ENCODE measurements at places on chromosomes 16 and 17. TPM values are rescaled to one million over a fixed set of nuclear protein-coding genes. Genes with fewer than 3 reads are reported as not detected.

GRCh38 chr17:7849751-7850504 is 4.9 kb upstream of the TMEM88 start:
- no peak for DNase-seq

- no peak for DNase-seq
Measured at GRCh38 chr16:80844395-80844794, 40.0 kb upstream of the CDYL2 start.

- DNase-seq, result no peak
Measured at GRCh38 chr16:1375741-1376410, 24.1 kb downstream of the GNPTG start.

DNA sequence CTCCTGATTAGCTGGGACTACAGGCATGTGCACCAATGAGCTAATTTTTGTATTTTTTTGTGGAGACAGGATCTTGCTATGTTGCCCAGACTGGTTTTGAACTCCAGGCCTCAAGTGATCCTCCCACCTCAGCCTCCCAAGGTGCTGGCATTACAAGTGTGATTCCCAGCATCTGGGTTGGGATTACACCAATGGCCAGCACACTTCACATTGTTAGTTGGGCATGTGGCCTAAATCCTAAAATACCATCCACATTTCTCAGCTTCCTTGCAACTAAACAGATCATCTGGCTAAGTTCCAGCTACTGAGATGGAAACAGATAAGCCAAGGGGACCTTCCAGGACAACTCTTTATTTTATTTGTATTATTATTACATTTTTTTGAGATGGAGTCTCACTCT is 9.9 kb downstream of the RABEP2 start:
- DNase-seq, result no peak

- no peak for DNase-seq
Measured at GRCh38 chr16:56635441-56635967, 3.0 kb upstream of the MT1A start.

DNA sequence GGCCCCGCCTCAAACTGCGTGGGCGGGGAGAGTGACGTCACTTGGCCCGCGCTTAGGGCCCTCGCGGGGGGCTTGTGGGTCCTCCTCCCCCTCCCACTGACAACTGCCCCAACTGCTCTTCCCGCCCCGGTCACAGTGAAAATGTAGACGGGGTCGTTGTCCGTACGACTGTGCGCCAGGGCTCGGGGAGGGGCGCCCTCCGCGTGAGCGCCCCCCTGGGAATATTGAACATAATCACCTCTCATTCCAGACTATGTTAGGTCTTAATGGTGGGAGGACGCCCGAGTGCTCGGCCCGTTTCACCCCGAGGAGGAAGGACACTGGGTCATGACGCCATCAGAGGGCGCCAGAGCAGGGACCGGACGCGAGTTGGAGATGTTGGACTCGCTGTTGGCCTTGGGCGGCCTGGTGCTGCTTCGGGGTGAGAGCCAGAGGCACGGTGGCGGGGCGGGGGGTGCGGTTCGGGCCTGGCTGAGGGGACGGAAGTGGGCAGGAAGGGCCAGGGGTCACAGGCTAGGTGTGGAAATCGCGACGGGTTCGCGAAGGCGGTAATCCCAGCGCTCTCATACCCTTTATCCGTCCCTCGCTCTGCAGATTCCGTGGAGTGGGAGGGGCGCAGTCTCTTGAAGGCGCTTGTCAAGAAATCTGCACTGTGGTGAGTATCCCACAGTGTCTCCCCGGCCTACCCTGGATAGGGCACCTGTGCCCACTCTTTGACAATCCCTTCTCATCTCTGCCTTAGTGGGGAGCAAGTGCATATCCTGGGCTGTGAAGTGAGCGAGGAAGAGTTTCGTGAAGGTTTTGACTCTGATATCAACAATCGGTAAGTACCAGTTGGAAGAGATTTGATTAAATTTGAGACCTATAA is at the start of gene ELP5:
Gene ELP5 (plus strand): TSS at position 40 of the 868 bp plus-strand sequence. CDS start 336 bp downstream, at position 376.
- peak; percentile 87 for DNase-seq

DNA sequence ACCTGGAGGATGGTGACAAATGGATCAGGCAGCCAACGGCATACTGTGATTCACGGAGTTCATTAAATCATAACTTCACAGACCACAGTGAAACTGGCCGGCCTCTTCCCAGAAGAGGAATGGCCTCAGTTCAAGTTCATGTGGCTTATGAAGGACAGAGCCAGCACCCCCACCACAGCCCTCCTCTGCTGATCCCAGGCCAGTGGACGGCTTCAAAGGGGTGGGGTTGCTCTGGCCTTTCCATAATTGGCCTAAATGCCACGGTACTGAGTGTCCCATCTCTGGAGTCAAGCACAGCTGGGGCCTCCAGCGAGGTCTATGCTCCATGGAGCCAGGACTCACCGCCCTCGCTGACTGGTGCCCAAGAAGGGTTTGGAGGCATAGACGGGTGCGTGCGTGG is 21.4 kb downstream of the GALNS start:
- DNase-seq, result no peak

DNA sequence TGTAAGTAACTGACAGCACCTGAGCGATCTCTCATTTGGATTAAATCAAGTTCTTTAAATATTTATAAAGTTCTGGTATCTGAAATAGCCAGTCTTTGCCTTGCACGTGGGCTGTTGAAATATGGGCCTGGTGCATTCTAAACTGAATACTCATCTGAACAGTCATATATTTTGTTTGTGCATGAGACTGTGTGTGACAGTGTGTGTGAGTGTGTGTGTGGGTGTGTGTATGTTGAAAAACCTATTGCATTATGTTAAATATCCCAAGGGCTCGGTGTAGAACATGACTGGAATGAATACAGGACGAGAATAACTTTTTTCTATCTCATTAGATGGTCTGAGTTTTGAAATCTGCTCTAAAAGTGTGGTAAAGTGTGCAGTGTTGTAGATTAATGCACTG is 82.4 kb upstream of the TOX3 start:
- DNase-seq, result no peak

DNA sequence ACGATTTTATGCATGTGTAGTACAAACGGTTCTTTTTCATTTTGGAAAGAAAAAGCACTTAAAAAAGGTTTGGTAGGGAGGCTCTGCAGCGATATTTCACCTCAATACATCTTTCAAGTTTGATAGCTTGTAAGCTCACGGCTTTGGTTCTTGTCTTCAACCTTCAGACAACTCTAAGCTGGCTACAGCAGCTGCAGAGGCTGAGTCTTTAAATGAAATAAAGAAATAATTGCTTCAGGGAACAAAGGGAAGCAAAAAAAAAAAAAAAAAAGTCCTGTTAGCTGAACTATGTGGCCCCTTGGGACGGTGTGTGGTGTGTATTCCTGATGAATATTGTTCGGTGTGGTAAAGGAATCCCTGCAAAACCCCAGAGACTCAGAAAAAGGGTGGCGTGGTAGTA is 265.1 kb downstream of the NTN1 start:
- no peak for DNase-seq

- DNase-seq, result peak; percentile 78
Measured at GRCh38 chr16:58249780-58250478, 44.9 kb downstream of the PRSS54 start.

DNA sequence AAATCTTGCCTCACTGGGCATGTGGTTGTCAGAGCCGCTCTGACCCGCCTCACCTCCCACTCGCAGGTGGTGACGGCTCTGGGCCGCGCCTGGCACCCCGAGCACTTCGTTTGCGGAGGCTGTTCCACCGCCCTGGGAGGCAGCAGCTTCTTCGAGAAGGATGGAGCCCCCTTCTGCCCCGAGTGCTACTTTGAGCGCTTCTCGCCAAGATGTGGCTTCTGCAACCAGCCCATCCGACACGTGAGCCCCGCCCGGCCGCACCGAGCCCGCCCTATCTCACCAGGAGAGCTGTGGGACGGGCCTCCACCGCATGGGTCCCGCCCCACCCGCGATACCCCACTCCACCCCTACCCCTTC is 4.0 kb downstream of the TGFB1I1 start:
- no peak for DNase-seq

DNA sequence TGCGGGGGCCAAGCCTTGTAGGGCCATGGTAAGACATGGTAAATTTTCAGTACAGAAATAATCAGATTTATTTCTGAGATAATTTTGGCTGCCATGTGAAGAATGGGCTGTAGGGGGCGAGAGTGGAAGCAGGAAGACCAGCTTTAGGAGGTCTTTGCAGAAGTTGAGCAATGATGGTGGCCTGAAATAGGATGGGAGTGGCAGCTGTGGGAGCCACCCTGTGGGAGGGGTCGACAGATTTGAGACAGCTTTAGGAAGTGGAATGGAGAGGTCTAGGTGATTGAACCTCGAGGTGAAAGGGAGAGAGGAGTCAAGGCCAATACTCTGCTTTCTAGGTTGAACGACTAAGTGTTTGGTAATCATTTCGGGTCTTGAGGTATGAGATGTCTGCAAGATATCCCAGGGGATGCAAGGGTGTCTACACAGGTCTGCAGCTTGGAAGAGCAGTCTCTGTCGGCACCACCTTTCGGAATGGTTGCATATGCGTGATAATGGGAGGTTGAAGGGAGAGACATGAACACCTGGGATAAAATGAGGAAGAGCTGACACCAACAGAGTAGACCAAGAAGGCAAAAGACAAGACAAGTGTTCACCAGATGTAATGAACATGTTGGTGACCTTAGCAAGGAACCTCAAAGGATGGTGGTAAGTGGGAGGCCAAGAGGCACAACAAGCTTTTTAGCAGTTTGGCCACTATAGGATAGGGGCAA is 4.2 kb upstream of the ATXN7L3 start:
- no peak for DNase-seq

DNA sequence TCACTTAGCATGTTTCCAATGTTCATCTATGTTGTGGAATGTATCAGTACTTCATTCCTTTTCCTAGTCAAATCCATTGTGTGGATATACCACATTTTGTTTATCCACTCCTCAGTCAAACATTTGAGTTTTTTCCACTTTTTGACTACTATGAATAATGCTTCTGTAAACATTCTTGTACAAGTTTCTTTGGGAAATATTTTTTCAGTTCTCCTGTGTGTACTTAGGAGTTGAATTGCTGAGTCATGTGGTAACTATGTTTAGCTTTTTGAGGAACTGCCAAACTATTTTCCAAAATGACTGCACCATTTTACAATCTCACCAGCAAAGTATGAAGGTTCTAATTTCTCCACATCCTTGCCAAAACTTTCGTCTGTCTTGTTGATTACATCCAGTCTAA is 223.7 kb upstream of the AXIN2 start:
- no peak for DNase-seq

- DNase-seq, result peak; percentile 34
Measured at GRCh38 chr17:41835800-41836549, at the start of gene NT5C3B. NT5C3B (minus strand) TSS chr17:41836232; CDS start chr17:41836193, 39 bp downstream.

DNA sequence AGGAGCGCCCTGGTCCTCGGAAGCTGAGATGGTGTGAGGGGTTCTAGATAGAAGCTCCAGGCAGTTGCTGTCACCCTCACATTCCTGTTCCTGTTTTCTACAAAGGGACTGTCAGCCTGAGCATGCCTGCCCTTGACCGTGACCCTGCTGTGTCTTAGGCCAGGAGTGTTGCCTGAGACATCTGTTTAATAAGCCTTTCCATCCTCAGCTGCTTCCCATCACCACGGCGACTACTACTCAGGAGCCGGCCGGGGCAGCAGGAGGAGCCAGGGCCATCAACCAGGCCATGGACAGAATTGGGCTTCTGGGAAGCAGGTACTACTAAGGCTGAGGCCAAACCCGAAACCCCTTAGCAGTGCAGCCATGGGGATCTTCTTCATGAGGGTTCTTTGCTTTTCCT is 151.4 kb downstream of the KATNIP start:
- no peak for DNase-seq

DNA sequence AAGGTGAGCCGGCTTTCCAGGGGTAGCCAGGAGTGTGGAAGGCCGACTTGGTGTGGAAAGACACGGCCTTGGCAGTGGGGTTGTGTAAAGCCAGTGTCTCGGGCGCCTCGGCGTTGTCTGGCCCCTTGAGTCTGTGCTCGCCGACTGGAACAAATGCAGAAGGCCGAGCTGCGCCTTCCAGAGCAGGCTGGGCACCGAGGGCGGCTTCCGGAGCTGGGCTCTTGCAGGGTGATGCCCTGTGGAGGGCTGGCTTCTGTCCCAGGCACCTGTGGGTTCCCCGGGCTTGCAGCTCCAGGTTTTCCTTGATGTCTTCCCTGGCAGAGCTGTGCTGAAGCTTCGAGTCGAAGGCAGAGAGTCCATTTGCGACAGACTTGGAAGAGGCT is 8.0 kb downstream of the ZNF750 start:
- no peak for DNase-seq

DNA sequence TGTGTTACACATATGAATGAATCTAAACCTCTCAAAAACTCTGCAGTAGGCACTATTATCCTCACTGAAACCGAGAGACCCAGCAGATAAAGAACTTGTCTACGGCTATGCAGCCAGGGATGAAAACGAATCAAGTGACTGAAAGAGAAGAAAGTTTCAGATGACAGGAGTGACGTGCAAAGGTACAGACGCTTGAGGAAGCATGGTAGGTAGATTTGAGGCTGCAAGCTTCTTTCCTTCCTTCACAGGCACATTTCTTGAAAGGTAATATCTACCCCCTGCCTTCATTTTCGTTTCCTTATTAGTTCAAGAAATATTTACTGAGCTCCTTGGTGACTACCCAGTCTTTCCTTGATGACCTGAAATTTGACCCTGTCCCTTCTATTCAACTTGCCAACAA is 211.5 kb upstream of the AXIN2 start:
- DNase-seq, result no peak

DNA sequence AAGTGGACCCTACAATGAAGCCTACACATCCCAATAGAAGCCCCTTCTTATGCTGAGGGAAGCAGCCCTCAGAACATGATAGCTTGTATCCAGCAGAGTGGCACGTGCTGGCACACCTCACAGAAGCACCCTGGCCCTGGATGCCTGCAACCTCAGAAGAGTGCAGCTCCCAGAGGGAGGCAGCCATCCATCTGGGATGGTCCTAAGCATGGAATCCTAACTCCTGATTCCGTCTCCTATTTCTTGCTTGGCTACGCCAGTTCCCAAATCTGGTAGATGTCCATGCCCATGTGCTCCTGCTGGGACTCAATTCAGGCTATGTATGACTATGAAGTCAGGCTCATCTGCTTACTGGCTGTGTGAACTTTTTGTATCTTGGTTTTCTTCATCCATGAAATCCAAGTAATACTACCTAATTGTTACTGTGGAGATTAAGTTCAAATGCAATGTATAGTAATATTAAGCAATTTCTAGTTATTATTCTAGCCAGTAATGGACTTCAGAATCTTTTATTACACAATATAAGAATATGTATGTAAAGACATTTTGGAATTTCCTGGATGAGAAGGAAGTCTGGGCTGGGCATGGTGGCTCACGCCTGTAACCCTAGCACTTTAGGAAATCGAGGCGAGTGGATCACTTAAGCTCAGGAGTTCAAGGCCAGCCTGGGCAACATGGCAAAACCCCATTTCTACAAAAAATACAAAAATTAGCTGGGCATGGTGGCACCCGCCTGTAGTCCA is 32.4 kb downstream of the SIAH1 start:
- DNase-seq, result no peak

DNA sequence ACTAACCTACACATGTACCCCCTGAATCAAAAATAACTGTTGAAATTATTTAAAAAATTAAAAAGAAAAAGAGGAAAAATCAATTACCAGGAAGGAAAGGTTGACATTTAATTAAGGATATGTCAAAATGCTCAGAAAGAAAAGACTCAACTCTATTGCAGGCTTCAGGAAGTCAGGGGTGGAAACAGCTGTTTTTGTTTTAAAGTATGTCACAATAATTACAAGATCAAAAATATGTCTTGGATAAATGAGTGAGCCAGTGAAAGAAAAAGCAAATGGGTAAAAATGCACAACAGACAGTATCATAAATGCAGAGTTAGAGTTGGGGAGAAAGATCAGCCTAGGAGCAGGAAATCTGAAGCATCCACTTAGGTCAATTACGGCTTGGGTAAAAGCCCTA is 146.0 kb downstream of the CDH11 start:
- DNase-seq, result no peak

The HS3ST3B1 gene
- 1.6 TPM for total RNA-seq

The SBK1 gene
- total RNA-seq, result 19.5 TPM

The KRTAP3-2 gene
- not detected for total RNA-seq

The KCNH4 gene
- total RNA-seq, result 0.31 TPM

The SEPTIN12 gene
- total RNA-seq, result not detected

The HNF1B gene
- total RNA-seq, result not detected

All from occipital lobe (tissue), 3 donors.